HT-29 (cell line): ENCODE measurements at places on chromosomes 16 and 17. TPM values are rescaled to one million over a fixed set of nuclear protein-coding genes. Genes with fewer than 3 reads are reported as not detected.

DNA sequence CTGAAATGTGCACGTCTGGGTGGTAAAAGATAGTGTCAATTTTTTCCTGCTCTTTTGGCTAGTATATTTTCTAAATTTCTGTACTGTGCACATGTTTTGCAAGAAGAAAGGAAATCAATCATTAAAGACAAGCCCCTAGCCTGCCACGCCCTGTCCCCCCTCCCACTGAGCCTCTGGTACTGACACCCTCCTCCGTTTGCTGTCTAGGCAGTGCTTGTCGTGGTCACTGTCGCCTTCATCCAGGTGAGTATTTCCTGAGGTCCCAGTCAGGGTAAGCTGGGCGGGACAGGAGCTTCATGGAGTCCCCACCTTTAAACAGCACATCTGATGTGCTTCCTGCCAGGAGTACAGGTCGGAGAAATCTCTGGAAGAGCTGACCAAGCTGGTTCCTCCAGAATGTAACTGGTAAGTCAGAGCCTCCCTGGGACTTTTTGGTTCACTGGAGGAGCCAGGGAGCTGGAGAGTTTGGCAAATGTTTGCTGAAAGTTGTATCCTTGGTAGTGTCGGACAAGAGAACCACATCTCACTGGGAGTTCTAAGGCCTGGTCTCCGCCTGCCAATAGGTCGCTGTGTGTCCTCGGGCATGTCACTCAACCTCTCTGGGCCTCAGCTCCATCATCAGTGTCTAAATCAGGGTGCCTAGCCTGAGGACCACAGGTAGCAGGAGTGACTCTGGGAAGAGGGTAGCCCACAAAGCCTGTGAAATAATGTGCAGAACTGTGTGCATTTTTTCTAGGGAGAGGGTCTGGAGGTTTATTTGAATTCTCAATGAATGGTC, 42.2 kb downstream of the ATP2C2 start:
- DNase-seq, result peak; percentile 38

DNA sequence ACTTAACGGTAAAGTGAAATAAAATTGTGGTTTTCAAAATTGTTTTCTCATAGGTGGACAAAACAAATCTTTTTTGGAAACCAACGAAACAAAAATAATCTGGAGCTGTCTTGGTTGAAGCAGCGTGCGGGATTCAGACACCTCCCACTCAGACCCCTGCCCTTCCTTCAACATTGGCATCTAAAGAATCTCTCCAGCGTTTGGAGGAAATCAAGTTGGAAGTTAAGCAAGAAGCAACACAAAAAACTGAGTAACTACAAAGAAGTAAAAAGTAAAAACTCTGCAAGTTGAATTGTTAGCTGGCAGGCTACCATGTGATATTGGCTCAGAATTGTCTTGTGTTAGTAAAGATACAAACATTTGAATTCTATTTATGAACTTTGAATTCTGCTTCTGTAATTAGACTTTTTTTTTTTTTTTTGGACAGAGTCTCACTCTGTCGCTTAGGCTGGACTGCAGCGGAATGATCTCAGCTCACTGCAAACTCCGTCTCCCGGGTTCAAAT, 361.0 kb upstream of the PMFBP1 start:
- no peak for DNase-seq

DNA sequence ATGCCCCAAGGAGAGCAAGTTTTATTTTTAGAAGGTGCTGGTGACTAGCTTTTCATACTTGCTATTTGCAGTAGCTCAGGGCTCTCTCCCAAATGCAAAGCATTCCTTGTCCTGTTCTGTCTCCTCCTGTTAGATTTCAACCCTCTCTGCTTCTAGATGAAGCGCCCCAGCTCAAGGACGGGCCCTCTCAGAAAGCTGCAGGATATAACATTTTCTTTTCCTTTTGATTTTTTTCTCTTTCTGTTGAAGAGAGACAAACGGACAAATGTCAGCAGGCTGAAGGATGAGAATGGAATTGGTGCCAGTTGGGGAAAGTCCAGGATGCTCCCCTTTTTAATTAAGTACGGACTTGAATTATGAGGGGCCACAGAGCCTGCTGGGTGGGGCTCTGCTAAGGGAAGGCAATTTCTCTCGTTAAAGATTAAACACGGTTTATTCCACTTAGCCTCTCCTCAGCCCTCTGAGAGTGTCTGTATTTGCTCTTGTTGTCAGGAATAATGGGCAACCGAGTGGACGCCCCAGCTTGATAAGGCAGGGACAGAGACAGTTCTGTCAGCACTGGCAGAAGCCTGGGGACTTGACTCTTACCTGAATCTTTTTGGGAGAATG, 6.2 kb upstream of the ETV4 start:
- DNase-seq, result no peak

DNA sequence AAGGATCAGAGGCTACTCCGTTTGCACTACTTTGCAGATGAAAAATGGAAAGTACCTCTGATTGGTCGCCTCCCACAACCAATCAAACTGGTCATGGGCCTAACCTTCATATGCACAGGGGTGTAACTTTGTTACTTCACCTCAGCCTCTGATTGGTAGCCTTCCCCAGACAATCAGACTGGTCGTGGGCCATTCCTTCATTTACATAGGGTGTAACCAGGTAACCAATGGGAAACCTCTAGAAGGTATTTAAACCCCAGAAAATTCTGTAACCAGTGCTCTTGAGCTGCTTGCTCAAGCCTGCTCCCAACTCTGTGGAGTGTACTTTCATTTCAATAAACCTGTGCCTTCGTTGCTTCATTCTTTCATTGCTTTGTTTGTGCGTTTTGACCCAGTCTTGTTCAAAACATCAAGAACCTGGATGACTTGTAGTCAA, 39.2 kb upstream of the USP22 start:
- DNase-seq, result no peak

DNA sequence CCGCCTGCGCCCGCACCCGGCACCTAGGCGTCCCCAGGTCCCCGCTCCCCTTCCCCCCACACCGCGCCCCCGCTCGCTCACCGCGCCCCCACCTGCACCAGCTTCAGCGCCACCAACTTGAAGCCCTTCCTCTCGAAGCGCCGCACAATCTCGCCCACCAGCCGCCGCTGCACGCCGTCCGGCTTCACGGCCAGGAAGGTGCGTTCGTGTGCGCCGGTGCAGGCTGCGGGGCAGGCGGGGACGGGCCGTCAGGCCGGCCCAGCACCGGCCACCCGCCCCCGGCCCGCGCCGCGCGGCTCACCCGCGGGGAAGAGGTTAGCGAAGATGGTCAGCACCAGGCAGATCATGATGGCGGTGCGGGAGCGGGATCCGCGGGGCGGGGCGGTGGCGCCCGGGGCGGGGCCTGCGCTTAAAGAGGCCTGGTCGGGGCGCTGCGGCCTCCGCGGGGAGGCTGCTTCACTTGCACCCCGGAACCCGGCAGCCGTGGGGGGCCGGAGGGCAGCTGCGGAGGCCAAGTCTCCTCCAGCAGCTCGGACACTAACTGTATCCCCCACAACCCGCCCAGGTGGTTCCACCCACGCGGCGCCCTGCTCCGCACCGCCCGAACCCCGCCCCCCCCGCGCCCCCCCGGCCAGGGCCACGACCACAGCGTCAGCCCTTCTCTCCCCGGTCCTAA, at the start of gene NME3:
NME3 (minus strand) TSS at position 356 of the 676 bp plus-strand sequence; CDS start at position 347, 9 bp downstream.
- DNase-seq, result peak; percentile 69

GRCh38 chr17:44464037-44464436, 39.2 kb downstream of the GPATCH8 start:
- DNase-seq, result no peak

DNA sequence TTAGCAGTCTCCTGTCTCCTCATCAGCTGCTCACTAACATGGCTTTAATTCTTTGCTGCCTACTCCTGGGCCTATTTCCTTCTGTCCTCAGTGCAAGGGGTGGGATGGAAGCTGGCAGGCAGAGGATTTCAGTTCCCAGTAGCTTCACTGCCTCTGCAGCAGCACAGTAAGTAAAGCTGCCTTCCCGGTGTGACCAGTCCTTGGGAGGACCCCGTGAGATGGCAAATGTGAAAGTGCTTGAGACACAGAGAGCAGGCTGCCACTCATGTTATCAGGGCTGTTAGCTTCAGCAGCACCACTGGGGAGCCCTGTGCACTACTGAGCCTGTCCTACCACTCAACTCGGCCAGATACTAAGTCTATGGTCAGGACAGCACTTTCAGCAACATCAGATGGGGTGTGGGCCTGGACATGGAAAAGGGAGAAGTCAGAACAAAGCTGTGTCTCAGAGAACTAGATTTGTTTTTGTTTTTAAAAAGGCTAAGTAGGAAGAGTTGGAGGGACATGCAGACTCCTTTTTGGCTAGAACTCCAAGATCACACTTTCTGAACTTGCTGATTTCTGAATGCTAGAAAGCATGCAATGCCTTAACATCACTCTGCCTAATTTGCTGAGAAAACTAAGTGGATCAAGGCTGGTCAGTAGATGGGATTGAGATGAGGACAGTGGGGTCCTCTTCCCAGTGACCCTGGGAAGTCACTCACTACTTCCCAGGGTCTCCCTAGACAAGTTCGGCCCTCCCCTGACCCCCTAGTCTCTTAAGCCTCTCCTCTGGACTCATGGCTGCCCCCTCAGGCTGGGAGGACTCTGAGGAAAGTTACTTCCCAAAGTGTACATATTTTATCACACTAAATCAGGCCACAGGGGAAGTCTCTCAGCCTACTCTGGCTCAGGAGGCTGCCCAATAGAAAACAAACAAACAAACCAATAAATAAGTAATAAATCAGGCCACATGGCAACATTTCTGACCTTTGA, 1.1 kb downstream of the ACSF2 start:
- DNase-seq, result peak; percentile 71

DNA sequence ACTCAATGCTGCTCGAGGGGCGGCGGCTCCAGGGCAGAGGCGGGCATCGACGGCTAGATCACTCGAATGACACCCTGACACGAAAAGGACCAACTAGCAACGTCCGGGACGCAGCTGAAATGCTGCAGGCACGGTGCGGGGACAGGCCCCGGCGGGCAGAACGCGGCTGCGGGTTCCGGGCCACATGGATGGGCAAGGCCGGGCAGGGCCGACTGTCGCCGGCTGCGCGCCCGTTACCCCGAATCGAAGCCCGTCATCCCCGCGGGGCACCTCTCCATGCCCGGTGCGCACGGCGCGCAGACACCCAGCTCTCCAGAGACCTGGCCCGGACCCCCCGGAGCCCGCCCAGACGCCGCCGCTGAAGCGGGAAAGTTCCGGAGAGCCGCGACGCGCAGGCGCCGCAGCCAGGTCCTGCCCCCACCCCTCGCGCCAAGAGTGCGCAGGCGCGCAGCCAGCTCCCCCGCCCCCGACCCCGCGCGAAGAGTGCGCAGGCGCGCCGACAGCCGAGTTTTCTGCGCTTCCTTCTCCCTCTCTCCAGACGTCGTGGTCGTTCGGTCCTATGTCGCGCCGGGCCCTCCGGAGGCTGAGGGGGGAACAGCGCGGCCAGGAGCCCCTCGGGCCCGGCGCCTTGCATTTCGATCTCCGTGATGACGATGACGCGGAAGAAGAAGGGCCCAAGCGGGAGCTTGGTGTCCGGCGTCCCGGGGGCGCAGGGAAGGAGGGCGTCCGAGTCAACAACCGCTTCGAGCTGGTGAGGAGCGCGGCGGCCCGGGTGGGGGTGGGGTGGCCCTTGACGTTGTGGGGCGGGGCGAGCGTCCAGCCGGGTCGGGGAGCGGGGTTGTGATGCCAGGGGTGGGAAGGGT, at the start of gene TCF25:
TCF25 (plus strand) TSS at position 484 of the 863 bp plus-strand sequence; CDS start at position 560, 76 bp downstream.
- DNase-seq, result peak; percentile 91

- peak; percentile 61 for DNase-seq
These were observed 12.8 kb upstream of the CBX8 start for GRCh38 chr17:79809530-79810129.

GRCh38 chr16:71425746-71426068, 16.1 kb downstream of the TLE7 start:
- no peak for DNase-seq

- no peak for DNase-seq
These were observed 53.0 kb upstream of the GAS7 start for GRCh38 chr17:10251212-10251948.

- DNase-seq, result no peak
These were observed 45.1 kb downstream of the FZD2 start for GRCh38 chr17:44602390-44602789.

DNA sequence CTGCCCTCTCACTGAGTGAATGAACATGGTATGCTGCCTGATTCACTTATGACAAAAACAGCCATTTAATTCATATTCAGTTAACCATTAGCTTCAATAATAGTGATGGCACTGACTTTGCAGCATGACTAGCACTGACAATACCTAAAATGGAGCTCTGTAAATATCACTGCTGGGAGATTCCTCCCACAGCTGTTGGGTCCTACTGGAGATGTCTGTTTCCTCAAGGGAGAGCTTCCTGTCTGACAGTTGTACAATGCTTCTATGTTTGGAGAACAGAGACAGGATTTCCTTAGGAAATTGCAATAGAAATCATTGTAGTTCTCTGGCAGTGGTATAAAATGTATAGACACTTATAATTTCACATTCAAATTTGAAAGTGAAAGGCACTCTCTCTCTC, 695.9 kb upstream of the CDH8 start:
- no peak for DNase-seq

- no peak for DNase-seq
These were observed 66.0 kb upstream of the CDH5 start for GRCh38 chr16:66300501-66300900.

GRCh38 chr17:39244016-39244599, 18.4 kb upstream of the STAC2 start:
- no peak for DNase-seq

DNA sequence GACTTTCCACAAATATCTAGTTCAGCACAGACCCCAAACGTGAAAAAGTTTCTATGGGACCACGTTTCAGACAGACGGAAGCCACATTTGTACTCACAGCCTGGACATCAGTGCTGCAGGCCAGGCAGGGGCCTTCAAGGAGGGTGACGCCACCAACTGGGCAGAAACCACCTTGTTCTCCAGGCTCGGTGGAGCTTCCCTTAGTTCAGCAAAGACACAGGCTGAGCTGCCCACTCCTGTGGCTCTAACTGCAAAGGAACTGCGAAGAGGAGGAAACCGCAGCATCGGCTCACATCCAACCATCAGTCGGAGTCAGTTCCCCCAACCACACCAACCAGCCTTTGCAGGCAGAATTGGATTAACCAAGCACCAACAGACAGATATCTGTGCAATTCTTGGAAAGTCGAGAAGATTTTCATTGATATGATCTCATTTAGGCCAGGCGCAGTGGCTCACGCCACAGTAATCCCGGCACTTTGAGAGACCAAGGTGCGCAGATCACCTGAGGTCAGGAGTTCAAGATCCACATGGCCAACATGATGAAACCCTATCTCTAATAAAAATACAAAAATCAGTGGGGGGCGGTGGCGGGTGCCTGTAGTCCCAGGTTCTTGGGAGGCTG, 73.3 kb upstream of the CNEP1R1 start:
- DNase-seq, result no peak

GRCh38 chr16:31149332-31149731, 534 bp downstream of the PRSS36 start:
- no peak for DNase-seq

- DNase-seq, result peak; percentile 25
These were observed 29.7 kb upstream of the DLX4 start for GRCh38 chr17:49939318-49939717.

- DNase-seq, result no peak
These were observed 22.3 kb upstream of the CNOT1 start for GRCh38 chr16:58651965-58652348.

HBM gene
- total RNA-seq, result not detected in 2 replicates

PPL gene
- 56.5 and 58.1 TPM in 2 replicates for total RNA-seq

PFAS gene
- 45.4 and 51.3 TPM in 2 replicates for total RNA-seq

TMEM238L gene
- 4.7 and 4.8 TPM in 2 replicates for total RNA-seq

CSF3 gene
- total RNA-seq, result not detected in 2 replicates

OR3A3 gene
- total RNA-seq, result not detected in 2 replicates

CD300LB gene
- not detected in 2 replicates for total RNA-seq

ASPHD1 gene
- 19.5 and 24.0 TPM in 2 replicates for total RNA-seq

WNT9B gene
- 0.28 TPM in 1 of 2 replicates, not detected in the other for total RNA-seq

ELMO3 gene
- 55.2 and 57.4 TPM in 2 replicates for total RNA-seq

BRIP1 gene
- total RNA-seq, result 4.1 and 4.8 TPM in 2 replicates

FBXW10 gene
- total RNA-seq, result 0.05 TPM in 1 of 2 replicates, not detected in the other

C16orf82 gene
- not detected in 2 replicates for total RNA-seq

IRX5 gene
- total RNA-seq, result 8.1 and 9.0 TPM in 2 replicates

CPHXL2 gene
- not detected in 2 replicates for total RNA-seq

ZSCAN10 gene
- not detected in 2 replicates for total RNA-seq
